ENCODE measurements at places on chromosomes 7 and 10.
A peak's percentile ranks its signal among the peaks of the same experiment; 100 is the strongest.

DNA sequence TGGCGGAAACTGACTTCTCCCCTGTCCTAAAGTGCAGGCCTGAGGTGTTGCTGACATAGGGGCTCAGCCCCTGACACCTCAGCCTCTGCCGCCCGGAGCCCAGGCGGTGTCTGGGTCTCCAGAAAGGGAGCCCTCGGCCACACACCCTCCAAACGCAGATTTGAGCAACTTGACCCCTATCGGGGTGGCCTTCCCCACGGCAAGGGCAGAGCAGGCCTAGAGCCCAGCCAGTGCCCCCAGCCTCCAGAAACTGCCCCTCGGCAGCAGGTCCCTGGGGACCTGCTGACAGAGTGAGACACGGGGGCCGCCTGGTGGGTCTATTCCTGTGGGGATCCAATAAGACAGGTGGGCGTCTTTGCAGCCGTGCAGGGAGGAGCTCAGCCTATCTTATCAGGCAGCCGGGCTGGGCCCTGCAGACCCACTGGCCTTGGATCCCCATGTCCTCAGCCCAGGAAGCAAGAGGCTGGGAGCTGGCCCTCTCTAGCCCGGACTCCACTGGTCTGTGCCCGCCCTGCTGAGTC, 11.0 kb downstream of the TMEM184A start:
- no peak for DNase-seq

GRCh38 chr10:132712743-132713142, 73.2 kb downstream of the NKX6-2 start:
- no peak for DNase-seq

- no peak for DNase-seq
These were observed 23.6 kb upstream of the LYZL1 start for GRCh38 chr10:29265210-29265768.

GRCh38 chr10:110074758-110075671, 67.2 kb downstream of the ADD3 start:
- no peak for DNase-seq

DNA sequence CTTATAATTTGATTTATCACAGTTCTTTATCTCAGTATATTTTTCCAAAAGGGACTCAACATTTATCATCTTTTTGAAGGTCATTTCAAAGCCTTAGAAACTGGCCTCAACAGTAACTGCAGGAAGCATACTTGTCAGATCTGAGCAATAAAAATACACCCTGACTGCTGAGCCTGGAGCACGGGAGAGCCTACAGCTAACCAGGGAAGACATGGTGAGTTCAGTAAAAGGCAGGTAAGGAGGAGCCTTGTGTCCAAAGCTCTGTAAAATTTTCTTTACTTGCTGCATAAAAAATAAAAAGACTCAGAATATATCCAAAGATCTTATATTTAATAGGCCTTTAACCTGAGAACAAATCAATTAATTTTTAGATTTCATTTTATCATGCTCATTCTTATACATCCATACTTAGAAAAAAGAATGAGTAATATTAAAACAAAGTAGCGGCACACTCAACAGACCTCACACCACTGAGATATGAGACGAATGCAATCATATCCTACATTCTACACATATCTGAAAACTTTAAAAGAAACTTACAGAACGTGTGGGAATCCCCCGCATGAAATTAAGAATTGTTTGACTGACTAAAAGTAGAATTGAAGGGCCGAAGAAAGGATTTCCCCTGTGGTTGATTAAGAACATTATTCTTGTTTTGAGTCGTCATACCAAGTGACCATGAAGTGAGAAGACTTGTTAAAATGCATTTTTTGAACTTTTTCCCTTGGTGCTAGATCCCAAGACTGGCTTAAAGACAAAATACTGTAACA, 296.4 kb upstream of the MKLN1 start:
- DNase-seq: no peak

DNA sequence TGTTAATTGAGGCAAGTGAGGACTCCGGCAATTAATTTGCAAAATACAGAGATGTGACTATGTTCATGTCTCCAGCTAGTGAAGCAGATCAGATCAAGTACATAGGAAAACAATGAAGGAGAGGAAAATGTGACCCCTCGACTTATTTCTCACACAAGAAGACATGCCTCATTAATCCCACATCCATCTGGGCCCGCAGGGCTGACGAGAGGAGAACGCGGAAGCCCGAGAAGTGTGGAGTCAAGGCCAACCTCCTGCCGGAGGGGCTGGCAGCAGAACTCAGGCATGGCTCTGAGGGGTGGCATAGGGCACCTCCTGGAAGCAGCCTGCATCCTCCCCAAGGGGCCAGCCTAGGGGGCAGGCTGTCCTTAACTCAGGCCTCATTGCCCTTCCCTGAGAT, 54.4 kb downstream of the ZNF503 start:
- peak; percentile 51 for DNase-seq

GRCh38 chr7:30177965-30178364, 43.2 kb downstream of the MTURN start:
- DNase-seq: no peak

GRCh38 chr7:155108144-155108901, 38.2 kb downstream of the HTR5A start:
- DNase-seq: no peak

GRCh38 chr7:82506702-82507101, 63.1 kb upstream of the CACNA2D1 start:
- DNase-seq: no peak

GRCh38 chr10:107800061-107800460, 635.6 kb upstream of the SORCS1 start:
- no peak for DNase-seq

DNA sequence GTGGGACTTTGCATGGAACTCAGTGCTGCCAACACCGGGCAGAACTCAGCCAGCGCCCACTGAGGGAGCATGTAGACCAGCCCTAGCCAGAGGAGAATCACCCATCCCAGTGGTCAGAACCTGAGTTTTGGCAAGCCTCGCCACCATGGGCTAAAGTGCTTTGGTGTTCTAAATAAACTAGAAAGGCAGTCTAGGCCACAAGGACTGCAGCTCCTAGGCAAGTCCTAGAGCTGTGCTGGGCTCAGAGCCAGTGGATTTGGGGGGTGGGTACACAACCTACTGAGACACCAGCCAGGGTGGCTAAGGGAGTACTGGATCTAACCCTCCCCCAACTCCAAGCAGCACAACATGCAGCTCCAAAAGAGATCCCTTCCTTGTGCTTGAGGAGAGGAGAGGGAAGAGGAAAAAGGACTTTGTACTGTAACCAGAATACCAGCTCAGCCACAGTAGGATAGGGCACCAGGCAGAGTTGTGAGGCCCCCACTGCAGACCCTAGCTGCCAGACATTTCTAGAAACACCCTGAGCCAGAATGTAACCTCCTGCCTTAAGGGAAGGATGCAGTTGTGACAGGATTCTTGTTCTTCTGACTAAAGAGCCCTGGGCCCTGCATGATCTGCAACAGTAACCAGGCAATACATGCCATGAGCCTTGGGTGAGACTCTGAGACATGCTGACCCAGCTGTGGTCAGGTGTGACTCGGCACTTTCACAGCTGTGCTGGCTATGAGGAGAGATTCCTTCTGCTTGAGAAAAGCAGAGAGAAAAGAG, 24.4 kb downstream of the GSDME start:
- DNase-seq: peak; percentile 70

DNA sequence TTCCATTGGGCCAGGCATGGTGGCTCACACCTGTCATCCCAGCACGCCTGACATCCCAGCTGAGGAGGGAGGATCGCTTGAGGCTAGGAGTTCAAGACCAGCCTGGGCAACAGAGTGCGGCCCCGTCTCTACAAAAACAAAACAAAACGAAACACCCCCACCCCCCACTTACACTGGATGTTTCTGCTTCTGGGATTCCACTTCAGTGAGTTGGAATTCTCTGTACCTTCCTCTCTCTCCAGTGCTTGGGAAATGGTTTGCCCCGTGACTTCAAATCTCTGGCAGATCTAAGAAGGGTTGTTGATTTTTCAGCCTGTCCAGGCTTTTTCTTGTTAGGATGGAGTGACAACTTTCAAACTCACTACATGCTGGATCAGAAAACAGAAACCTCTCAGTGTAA, 106.9 kb downstream of the ANLN start:
- no peak for DNase-seq

- no peak for DNase-seq
These were observed 6.5 kb downstream of the PTF1A start for GRCh38 chr10:23198610-23198939.

GRCh38 chr7:2873146-2873545, 29.0 kb upstream of the GNA12 start:
- peak; percentile 96 for DNase-seq

GRCh38 chr7:157964016-157964415, 623.6 kb downstream of the PTPRN2 start:
- no peak for DNase-seq

DNA sequence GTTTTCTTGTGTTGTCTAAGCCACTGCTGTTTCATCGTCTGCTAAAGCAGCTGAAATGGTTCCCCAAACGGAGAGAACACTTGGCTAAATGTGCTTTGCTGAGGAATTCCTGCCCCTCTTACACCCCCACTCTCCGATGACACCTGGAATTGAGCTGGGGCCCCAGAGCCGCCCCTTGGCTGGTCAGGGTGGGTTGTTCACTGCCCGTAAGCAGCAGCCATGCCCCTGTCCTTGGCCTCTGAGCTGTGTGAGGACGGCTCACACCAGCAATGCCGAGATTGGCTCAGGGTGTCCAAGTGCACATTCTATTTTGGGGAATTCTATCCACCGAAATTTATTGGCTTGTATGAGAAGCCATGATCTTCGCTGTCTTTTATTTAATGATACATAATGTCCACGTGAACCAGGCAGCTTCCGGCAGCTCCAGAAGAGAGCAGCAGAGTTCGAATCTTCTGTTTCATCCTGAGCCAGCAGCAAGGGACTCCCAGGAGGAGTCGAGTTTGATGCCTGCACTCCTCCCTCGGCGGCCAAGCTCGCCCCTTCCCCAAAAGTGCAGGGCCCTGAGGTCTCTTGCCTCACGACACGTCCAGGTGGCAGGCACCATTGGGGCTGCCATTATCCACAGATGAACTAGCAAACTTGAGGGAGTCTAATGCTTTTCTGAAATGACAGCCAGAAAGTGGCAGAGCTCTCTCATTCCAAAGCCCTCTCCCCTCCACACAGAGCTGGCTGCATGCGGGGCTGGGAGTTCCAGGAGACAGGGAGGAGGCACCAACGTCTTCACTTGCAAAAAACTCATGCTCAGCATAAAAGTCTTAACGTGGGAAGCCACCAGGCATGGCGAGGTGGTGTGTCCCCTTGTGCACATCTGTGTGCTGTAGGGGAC, 114.0 kb downstream of the WDR37 start:
- DNase-seq: no peak

- DNase-seq: peak; percentile 94
These were observed 95.5 kb downstream of the CTBP2 start for GRCh38 chr10:125064681-125065492.

DNA sequence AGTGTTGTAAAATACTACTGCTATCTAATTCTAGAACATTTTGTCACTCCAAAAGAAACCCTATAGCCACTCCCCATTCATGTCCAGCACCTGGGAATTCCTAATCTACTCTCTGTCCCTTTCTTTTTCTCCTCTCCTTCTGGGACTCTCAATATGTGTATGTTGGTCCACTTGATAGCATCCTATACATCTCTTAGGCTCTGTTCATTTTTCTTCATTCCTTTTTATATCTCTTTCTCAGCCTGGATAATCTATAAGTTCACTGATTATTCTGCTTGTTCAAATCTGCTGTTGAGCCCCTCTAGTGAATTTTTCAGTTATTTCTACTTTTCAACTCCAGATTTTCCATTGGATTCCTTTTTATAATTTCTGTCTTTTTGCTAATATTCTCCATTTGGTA, 108.6 kb downstream of the CCDC3 start:
- DNase-seq: no peak

DNA sequence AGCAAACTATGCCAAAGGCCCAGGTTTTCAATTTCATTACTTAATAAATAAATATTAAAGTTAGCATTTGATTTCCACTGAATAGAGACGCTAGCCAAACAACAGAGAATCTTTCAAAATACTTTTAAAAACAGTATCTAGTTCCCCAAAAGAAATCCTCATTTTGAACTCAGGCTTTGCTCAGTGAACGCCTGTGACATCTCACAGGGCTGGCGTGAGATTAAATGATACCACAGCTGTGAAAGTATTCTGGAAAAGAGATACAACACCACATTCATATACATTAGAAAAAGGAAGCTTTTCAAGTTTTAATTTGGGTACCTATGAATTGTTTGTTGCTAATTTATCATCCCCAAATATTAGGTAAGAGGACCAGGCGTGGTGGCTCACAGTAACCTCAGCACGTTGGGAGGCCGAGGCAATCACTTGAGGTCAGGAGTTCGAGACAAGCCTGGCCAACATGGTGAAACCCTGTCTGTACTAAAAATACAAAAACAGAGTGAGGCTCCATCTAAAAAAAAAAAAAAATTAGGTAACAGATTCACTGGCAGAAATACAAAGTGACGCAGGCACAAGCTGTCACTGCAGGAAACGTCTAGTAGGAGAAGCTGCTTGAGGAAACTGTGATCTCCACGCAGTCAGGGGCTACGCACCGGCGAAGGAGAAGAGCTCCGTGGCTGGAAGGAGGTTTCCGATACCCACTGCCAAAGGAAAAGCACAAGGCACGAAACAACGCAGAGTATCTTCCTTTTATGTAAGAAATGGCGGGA, 50.0 kb downstream of the AMZ1 start:
- no peak for DNase-seq

DNA sequence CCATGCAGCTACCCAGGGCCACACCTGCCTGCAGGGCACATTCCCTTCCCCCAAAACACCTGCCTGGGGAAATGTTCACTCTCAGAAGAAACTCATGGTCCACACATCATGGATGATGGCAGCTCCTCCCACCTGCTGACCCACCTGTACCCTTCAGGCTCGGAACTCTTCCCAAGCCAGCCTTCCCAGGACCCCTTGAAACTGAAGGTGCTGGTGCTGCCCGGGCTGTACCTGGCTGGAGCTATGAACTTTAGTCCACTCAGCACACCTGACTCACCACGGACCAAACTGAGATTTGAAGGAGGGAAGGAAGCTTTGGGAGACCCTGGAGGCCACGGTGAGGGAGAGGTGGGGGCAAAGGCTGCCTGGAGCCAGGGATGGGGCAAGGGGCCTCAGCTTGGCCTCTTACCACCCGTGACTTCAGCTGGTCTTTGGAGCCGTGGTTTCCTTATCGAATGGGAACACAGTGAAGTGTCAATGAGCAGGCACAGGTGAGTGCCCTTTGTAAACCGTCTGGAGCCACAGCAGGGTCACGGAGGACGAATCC, 30.1 kb upstream of the INPP5A start:
- DNase-seq: no peak

DNA sequence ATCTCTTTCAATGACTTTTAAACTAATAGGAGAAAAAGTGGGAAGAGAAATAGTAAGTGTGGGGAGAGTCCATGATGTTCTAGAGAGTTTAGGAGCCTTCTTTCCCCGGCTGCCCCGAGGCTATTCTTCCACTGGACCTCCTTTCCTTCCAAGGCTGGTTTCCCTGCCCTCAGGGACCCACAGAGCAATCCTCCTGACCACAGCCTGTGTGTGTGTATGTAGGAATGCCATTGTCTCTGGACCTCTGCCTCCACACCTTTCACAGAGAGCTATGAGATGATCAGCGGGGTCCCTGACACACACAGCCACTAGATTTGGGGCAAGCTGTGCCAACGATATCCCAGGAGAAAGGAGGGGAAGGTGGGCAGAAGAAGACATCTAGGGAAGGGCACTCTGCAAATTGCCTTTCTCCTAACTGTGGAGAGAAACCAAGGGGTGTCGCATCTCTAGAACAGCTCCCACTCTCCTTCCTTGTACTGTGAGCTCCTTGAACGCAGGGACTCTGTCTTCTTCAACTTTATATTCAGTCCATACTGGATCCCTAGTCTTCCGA, 13.3 kb upstream of the CHCHD3 start:
- DNase-seq: no peak

Data from RCC 7860 (cell line).